Effector CD4-positive, alpha-beta T cell (primary cell): ENCODE measurements at places on chromosomes 2 and 18.
A peak's percentile ranks its signal among the peaks of the same experiment; 100 is the strongest.

GRCh38 chr18:70463085-70463484, 174.2 kb downstream of the SOCS6 start:
- no peak for DNase-seq

GRCh38 chr2:216807857-216808272, 52.0 kb downstream of the TNP1 start:
- DNase-seq, result no peak

DNA sequence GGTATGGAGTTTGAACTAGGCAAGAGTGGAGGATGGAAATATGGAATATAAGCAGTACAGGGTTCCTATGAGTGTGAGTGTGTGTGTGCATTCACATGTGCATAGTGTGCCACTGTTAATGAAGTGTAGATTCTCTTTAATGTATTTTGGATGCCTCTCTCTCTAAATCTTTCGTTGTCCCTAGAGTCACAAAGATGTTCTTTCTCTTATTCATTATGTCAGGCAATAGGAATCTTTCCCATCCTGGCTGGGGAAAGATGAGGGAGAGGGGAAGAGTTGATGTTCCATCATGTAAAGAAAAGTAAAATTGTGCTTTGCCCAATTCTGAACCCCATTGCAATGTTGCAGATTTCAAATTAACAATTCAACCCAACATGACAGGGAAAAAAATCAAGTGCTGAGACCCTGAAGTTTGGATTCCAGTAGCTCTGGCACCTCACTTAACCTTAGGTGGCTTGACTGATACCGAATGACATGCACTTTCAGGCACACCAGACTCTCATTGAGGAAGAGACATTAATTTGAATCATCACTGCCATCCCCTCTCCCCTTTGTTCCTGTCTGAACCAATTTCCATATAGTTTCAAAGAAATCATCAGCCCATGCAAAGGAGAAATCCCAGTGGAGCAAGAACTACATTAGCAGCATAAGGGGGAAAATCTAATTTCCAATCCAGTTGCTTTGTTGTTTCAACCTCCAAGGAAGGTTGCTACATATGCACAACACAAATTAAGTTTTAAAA, 28.0 kb downstream of the KLF7 start:
- DNase-seq, result no peak

GRCh38 chr18:7678801-7679200, 111.7 kb downstream of the PTPRM start:
- no peak for DNase-seq

DNA sequence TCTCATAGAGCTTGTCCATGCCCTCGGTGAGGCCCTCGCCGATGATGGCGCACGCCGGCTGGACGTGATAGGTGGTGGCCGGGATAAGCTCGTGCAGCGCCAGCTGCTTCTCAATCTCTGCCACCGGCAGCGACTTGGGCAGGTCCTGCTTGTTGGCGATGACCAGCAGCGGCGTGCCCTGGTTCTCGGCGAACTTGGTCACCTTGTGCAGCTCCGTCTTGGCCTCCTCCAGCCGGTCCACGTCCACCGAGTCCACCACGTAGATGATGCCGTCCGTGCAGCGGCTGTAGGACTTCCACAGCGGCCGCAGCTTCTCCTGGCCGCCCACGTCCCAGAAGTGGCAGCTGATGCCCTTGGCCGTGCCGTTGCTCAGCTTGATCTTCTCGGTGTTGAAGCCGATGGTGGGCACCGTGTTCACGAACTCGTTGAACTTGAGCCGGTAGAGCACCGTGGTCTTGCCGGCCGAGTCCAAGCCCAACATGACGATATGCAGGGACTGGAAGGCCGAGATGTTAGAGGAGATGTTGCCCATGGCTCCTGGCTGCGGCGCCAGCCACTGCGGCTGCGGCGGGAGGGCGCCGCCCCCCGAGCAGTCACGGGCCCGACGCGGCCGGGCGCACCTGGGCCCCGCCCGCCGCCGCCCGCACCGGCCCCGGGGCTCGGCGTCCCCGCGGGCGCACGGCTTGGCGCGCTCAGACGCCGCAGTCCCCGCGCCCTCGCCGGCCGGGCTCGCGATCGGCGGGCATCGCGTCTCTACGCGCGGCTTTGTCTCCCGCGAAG, 636 bp downstream of the ARL4C start:
- DNase-seq, result peak; percentile 27

GRCh38 chr18:54626779-54627178, 35.7 kb downstream of the DYNAP start:
- no peak for DNase-seq

DNA sequence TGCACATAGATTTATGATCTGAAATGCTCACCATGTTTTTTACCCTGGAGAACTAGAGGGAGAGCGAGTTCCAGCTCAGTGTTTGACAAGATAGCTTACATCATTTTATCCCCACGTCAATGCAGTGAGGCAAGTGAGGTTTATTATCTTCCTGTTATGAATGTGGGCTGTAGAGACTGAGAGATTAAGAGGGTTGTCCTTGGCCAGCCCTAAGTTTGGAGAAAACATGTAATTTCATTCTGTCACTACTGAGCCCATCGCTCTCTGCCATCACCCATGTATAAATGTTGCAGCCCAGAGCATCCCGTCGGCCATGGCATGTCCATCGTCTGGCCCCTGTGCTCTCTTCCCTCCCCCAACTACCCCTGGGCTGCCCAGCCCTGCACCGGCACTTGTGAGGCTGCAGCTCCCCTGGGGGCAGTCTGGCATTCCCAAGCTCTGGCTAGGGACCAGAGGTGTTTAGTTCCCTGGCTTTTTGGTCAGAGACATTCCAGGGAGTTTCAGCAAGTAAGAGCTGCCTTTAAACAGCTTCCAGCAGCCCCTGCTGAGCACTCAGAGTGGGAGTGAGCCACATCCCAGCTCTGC, 136.7 kb downstream of the ANTXR1 start:
- no peak for DNase-seq

DNA sequence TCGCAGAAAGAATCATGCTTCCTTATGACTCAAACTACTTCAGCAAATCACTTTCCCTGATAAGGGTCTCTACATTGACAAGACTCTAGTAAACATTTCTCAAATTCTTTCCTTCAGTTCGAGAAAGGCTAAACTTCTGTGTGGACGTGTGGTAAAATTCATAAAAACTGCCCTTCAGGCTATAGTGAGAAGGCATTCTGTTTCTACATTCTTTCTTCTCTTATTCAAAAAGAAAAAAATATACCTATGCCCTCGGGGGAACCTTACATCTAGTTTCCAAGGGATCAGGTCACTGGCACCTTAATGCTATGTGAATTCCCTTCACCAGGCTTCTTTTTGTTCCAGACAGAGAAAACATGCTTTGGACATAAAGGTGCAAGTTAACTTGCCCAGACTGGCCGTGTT, 4.9 kb downstream of the VIT start:
- no peak for DNase-seq

DNA sequence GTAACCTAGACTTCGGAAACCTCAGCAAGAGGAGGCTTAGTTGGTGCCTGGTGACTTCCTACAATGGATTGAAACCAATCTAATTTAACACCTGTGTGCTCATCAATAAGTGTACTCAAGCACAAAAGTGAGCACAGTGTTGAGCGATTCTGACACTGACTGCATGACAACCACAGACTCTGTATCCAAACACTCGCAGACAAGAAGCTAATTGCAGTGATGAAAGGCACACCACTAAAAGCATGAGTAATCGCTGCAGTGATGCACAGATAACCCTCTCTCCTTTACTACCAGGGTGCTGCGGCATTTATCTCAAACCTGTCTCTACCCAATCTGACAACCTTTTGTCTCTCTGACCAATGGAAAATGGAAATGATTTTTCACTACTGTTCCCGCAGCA, 168.1 kb downstream of the AFF3 start:
- no peak for DNase-seq

DNA sequence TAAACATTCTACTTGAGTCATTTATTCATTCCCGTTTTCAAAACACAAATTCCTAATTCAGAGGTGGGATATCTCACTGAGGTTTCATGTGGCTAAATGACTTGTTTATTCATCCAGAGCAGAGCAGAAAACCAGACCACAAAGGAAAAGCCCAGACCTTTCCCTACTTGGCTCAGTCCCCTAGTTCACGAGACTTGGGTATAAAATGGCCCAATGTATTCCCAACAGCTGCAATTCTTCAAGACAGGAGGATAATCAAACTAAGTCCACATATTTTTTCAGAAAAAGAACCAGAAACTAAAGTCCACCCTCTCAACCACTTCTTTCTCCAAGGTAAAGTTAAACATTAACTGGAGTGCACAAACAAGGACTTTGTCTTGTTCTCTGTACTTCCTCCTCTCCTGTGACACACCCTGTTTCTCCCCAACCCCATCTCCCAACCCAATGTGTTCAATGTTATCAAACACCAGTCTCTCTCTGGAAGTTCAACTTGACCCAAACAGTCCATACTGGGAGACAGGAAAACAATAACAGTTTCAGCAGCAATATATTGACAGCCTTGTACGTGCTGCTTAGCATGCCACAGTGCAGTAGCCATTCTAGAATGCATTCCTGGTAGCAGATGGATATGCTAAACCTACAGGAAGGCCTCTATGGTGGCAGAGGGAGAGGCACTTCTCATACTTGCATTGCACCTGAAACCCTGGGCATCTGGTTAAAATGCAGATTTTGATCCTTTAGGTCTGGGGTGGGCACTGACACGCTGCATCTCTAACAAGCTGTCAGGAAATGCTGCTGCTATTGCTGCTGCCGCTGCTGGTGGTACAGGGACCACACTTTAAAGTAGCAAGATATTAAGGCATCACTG, 110.7 kb downstream of the INO80D start:
- DNase-seq, result no peak

GRCh38 chr2:122980671-122981070, 1044.4 kb upstream of the CNTNAP5 start:
- no peak for DNase-seq

DNA sequence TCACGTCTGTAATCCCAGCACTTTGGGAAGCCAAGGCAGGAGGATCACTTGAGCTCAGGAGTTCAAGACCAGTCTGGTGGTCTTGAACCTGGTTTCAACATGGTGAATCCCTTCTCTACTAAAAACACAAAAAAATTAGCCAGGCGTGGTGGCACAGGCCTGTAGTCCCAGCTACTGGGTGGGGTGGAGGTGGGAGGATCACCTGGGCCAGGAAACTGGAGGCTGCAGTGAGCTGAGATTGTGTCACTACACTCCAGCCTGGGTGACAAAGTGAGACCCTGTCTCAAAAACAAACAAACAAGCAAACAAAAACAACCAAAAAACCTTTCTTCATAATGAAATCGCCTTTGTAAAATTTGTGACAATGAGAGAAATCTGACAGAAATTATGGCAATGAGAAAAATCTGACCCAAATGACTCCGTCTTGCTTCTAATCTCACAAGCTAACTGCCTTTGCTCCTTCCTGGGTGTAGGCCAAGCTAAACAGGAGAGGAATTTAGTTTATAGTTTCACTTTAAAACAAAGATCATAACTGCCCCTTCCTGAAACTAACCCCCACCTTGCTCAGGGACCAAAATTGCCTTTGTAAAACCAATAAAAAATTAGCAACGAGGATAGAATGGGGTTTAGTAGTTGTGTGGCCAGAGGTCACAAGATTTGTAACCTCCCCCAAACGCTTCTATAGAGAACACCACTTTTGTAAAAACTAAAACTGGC, 60.7 kb upstream of the KIF5C start:
- DNase-seq, result no peak

- no peak for DNase-seq
Measured at GRCh38 chr2:217075268-217076057, 215.6 kb upstream of the TNP1 start.

GRCh38 chr18:908758-909724, 4.4 kb downstream of the ADCYAP1 start:
- DNase-seq, result no peak

- no peak for DNase-seq
Measured at GRCh38 chr18:37166491-37166890, 337.6 kb downstream of the KIAA1328 start.

- DNase-seq, result peak; percentile 64
Measured at GRCh38 chr2:46461011-46461674, 18.2 kb upstream of the TMEM247 start.

DNA sequence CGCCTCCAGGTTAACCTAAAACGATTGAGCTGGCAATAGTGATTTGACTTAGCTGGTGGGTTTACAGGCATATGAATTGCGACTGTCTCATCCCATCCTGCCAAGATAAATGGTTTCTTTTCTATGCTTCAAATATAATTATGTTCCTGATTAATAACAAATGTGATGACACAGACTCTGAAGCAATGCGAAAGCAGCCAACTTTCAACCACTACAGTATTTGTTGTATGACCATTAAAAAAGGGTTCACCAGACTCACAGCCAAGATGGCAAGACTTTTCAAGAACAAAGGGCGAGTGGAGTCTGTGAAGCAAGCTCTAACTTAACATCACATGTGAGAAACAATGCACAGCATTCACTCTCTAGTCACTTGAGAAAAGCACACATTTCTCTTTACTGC, 186.6 kb downstream of the PID1 start:
- DNase-seq, result no peak

GRCh38 chr2:206311026-206311425, 36.6 kb downstream of the ZDBF2 start:
- DNase-seq, result no peak

GRCh38 chr2:149064856-149065630, 26.5 kb downstream of the LYPD6B start:
- DNase-seq, result no peak

DNA sequence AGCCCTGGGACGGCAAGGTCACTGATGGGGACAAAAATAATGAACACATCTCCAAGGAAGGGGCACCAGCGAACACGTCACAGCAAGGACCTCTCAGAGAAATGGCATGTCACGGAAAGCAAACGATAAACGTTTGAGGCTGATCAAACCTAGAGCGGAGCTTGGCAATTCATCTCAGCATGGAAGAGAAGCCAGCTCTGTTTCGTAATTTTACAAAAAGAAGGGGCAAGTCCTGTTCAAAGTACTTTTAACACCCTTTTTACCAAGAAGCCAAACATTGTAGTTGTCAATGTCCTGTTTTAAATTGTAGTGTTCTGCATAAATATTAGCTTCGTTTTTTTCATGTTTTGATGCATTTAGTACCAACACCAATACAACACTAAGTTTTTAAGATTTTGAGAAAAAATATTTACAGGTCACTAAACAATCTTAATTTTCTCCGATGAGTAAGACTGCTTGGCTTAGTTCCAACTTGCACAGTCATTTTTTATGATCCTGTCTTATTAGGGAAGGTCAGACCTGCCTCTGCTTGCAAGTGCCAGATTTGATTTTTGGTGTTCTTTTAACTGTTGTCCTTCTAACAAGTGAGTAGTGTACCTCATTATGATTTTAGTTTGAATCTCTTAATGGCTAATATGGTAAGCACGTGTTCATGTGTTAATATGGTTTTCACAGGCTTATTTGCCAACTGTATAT, 818.5 kb upstream of the SALL3 start:
- DNase-seq, result no peak

DNA sequence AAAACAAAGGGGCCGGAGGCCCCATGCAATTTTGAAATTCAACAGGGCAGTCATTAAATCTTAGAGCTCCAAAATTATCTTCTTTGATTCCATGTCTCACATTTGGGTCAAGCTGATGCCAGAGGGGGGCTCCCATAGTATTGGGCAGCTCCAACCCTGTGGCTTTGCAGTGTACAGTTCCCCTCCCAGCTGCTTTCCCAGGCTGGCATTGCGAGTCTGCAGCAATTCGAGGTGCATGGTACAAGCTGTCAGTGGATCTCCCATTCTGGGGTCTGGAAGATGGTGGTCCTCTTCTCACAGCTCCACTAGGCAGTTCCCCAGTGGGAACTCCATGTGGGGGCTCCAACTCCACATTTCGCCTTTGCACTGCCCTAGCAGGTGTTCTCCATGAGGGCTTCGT, 72.7 kb upstream of the ARHGAP15 start:
- no peak for DNase-seq
